ENCODE measurements at places on chromosomes 2 and 18.

GRCh38 chr2:136308611-136309010 is 190.7 kb upstream of the CXCR4 start:
- no peaks in the 10 kb centered on the region for H3K36me3 ChIP-seq
- no peaks in the 10 kb centered on the region for H3K27me3 ChIP-seq
- H3K4me1 ChIP-seq, result peaks cover 5% of the 10 kb centered on the region
- no peak overlapping the region for H3K27ac ChIP-seq
- no peak overlapping the region for H3K4me3 ChIP-seq
- no peak for DNase-seq

DNA sequence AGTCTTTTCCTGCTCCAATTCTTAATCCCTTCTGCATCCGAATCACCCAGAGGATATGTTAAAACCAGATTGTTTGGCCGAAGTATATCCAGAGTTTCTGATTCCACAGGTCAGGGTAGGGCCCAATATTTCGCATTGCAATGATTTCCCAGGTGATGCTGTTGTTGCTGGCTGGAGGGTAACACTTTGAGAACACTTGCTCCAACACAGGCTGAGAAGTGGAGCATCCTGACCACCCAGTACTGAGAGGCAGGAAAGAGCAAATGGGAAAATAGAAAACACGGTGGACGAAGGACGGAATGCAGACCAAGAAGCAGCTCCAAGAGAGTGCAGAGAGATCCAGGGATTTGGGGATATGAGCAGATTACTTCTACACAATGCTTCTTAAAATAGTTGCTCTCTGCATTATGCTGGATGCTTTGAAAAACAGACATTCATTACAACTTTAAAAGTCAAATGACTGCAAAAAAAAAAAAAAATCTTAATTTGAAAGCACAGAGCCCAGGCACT is 362.2 kb upstream of the SLC14A2 start:
- DNase-seq, result no peak
- no peak overlapping the region for H3K27ac ChIP-seq
- no peaks in the 10 kb centered on the region for H3K36me3 ChIP-seq
- no peak overlapping the region for H3K4me3 ChIP-seq
- H3K4me1 ChIP-seq, result peaks cover 8% of the 10 kb centered on the region

DNA sequence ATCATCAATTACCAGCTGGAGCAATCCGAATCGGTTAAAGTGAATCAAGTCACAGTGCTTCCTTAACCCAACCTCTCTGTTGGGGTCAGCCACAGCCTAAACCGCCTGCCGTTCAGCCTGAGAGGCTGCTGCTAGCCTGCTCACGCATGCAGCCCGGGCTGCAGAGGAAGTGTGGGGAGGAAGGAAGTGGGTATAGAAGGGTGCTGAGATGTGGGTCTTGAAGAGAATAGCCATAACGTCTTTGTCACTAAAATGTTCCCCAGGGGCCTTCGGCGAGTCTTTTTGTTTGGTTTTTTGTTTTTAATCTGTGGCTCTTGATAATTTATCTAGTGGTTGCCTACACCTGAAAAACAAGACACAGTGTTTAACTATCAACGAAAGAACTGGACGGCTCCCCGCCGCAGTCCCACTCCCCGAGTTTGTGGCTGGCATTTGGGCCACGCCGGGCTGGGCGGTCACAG is 496 bp upstream of the ITGA4 start:
- no peaks in the 10 kb centered on the region for H3K36me3 ChIP-seq
- H3K27ac ChIP-seq, result no peak overlapping the region
- peak overlapping the region; percentile 69 for H3K4me3 ChIP-seq

- DNase-seq, result no peak
- H3K4me1 ChIP-seq, result peaks cover 7% of the 10 kb centered on the region
- peaks cover 31% of the 10 kb centered on the region for H3K36me3 ChIP-seq
- no peaks in the 10 kb centered on the region for H3K27me3 ChIP-seq
- H3K4me3 ChIP-seq, result no peak overlapping the region
Measured at GRCh38 chr2:74095632-74096031, 52.1 kb downstream of the BOLA3 start.

- H3K27me3 ChIP-seq, result peaks cover 2% of the 10 kb centered on the region
- H3K27ac ChIP-seq, result no peak overlapping the region
- no peak overlapping the region for H3K4me3 ChIP-seq
- peaks cover 4% of the 10 kb centered on the region for H3K4me1 ChIP-seq
- no peak for DNase-seq
- peaks cover 24% of the 10 kb centered on the region for H3K36me3 ChIP-seq
Measured at GRCh38 chr2:101958061-101958460, 33.7 kb upstream of the IL1R2 start.

DNA sequence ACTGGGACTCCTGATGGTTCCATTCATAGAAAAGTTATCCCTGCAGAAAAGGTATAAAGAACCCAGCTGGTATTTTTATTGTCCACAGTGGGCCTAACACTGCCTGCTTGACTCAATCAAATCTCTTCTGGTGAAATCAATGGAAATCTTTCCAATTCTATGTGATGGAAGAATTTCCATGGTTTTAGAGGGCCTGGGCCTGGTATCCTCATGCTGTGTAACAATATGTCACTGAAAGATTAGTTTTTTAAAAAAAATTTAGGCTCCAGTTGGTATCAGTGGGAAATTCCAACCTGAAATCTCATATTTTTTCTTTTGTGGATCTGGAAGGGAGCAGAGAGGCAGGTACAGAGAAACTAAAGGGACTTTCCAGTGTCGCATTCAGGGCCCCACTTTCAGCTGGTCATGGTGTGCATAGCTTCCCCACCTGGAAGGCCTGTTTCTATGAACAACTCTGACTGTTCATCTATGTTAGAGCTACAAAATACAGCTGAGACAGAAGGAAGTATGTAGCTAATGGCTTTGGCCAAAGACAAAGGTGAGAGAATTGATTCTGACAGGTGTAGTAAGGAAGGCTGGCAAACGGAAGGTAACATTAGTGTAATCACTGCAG is 20.9 kb downstream of the NEB start:
- DNase-seq, result no peak
- peaks cover 5% of the 10 kb centered on the region for H3K4me1 ChIP-seq
- no peaks in the 10 kb centered on the region for H3K36me3 ChIP-seq
